ENCODE measurements at places on chromosomes 1 and 21.

GRCh38 chr1:109801791-109802135, 38.0 kb upstream of the EPS8L3 start:
- DNase-seq: no peak

DNA sequence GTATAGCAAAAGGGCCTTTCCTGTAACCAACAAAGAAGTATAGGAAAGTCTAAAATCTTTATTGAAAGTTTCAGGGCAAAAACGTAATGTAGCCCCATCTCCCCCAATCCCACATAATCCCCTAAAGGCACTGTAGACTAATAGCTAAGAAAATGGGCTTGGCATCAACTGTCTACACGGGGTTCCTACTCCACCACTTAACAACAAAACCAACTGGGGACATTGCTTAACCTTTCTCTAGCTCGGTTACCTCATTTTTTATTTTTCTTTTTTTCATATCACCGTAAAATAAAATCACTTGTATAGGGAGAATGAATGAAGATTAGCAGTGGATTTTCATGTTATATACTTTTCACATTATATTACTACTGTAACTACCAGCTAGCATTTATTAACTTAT, 12.3 kb downstream of the MACF1 start:
- DNase-seq: no peak

DNA sequence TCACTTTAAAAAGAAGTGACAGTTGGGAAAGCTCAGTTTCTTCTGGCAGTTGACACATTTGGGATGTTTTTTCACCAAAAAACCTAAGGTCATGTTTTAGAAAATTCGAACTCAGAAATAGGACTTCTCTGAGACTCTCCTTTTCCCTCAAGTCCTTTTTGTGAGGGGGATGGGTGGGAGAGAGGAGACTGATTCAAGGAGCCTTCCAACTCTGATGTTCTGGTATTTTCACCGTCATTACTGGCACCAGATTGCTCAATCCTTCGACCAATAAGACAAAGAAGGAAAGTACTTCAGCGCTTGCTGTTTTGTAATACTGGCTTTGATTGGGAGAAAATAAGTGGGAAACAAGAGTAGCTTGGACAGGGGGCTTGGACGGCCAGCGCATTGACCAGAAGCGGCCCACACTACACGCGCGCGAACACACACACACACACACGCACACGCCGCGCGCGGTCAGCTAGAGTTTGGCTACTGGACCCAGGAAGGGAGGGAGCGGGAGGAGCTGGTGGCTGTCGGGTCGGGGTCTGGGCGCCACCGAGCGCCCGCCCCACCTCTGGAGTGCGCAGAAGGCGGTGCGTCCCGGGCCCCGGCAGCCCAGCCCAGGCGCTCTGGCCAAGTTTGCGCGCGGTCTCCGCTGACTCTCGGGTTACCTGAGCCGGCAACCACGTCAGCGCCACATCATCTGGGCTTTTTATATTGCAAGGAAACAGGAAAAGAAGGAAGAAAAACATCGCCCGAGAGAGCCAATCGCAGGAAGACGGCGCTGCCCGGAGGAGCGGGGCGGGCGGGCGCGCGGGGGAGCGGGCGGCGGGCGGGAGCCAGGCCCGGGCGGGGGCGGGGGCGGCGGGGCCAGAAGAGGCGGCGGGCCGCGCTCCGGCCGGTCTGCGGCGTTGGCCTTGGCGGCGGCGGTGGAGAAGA, at the start of gene KCNK1:
Gene KCNK1, plus strand, starts transcription at position 855 of the 921 bp plus-strand sequence. Its CDS starts 66 bp downstream, at position 921.
- DNase-seq: peak; percentile 26

DNA sequence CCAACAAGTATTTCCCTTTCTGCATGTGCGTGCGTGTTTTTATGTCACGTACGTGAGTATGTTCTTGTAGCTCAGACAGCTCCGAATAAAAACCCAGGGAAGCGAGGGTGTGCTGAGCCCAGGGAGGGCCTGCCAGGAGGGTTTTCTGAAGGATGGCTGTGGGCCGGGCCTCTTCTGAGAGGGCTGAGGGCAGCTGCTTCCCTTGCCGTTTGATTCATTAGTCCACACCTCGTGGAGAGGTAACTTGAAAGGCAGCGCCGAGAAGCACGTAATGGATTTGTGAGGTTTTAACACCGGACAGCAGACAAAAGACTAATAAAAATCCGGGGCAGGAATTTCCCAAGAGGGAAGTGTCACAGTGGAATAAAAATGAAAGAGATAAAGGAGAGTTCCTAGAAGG, 29.5 kb downstream of the CD247 start:
- no peak for DNase-seq

DNA sequence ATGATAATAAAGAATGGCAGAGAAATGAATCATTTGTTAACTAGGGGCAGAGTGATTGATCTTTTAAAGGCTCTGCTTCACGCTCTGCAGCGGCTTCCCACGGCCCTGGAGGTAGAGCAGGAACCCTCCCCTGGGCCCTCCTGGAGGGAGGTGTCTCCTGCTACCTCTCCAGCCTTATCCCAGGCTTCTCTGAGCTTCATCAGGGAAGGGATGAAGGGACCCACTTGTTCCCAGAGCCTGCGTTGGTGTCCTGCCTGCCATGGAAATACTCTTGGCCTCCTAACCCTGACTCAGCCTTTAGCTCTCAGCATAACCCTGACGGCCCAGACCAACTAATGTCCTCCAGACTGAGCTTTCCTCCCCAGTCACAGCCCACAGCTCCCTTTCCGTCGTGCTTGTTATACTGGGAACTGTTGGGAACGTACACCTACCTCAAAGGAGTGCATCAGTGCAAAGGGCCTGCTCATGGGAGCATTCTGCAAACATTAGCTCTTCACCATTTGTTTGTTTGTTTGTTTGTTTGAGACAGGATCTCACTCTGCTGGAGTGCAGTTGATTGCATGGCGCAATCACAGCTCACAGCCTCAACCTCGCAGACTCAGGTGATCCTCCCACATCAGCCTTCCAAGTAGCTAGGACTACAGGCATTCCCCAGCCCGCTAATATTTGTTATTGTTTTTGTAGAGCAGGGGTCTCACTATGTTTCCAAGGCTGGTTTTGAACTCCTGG, 17.4 kb upstream of the HNRNPU start:
- DNase-seq: no peak
